ENCODE measurements at places on chromosomes 16 and 17. TPM values are rescaled to one million over a fixed set of nuclear protein-coding genes. Genes with fewer than 3 reads are reported as not detected.

RAD51C gene
- 17.7 TPM for total RNA-seq

DNA sequence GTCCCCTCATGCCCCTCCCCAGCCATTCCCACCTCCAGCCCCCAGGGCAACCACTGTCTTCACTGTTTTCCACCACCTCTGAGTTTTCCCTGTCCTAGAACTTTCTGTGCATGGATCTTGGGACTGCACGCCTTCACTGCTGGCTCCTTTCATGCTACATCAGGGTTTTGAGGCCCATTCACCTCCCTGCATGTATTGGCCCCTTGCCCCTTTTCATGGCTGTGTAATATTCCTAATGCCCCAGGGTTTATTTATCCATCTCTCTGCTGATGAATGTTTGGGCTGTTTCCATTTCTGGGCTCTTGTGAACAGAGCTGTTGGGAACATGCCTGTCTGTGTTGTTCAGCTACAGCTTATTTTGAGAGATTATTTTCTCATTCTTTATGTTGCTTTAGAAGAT, 205.0 kb downstream of the RBFOX3 start:
- DNase-seq, result no peak

GRCh38 chr17:8072341-8072728, 15.2 kb downstream of the ALOX12B start:
- DNase-seq, result peak; percentile 47

MYH1 gene
- total RNA-seq, result not detected

GPRC5C gene
- 20.6 TPM for total RNA-seq

GRCh38 chr17:9760266-9760665, 31.1 kb downstream of the DHRS7C start:
- DNase-seq, result no peak

DNA sequence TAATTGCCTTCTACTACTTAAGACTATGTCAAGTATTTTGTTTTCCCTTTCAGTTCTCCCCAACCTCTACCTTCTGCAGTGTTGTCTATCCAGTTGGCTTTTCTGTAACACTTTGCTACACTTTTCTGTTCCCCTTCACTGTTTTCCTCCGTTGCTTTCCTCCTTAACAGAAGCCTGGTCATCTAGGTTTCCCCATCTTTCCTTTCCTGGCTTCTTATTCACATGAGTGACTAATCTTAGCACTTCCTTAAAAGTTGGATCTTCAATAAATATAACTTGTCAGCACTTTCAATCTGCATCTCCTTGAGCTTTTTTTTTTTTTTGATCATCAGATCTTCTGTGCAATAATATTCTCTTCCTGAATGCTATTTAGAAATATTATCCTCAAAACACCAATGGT, 2.8 kb upstream of the SLFN11 start:
- DNase-seq, result no peak

Measured in WTC11 (cell line).